ENCODE measurements at places on chromosomes 6 and 20.

- DNase-seq: no peak
Measured at GRCh38 chr20:3477861-3478544, 7.2 kb downstream of the ATRN start.

GRCh38 chr20:4522310-4522709 is 199.4 kb upstream of the PRND start:
- DNase-seq: no peak

DNA sequence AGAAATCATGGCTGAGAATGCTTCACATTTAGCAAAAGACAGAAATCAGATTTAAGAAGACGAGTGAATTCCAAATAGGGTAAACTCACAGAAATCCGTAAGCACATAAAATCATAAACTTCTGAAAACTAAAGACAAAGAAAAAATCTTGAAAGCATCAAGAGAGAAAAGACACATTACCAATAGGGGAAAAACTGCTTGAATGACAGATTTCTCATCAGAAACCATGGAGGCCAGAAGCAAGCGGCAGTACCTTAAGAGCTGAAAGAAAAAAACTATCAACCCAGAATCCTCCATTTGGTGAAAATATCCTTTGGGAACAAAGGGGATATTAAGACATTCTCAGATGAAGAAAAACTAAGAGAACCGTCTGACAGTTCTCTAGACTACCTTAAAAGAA is 66.6 kb upstream of the EMILIN3 start:
- no peak for DNase-seq

DNA sequence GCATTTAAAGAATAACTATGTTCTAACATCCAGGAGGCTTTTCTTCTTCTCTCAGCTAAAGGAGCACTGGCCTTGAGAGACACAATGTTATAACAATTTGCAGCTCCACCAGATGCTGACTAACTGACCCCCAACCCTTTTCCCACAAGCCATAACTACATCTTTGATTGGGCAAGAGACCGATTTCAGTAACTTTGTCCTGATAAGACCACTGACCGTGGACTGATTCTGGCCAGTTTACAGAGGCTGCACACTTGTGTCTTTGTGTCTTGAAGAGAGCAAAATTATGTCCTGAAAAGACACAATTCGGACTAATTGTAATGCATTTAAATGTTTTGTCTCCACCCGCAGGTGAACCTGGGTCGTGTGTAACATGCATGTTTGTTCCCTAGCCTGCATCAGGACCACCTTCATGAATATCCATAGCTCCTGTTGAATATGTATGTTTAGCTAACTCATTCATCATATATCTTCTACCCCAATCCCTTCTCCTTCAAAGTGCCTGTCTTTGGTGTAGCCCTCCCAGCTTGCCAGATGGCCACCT is 22.3 kb downstream of the ABRACL start:
- no peak for DNase-seq
